ENCODE measurements at places on chromosomes 5 and 9.

DNA sequence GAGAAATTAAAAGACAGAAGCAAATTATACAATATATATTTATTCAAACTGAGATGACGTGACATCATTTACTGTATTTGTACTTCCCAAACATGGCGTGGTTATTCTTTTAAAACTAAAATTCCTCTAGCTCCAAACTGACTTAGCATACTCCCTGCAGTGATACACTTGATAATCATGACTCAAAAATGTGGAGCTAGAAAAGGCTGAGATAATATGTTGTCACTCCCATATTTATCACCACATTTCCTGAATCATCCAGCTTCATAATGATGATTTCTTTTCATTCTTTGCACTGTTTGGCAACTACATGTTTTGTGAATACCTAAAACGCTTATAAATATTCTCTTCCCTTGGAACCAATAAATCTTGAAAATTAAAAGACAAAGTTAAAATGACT lies 341.0 kb downstream of the EBF1 start:
- DNase-seq = no peak

DNA sequence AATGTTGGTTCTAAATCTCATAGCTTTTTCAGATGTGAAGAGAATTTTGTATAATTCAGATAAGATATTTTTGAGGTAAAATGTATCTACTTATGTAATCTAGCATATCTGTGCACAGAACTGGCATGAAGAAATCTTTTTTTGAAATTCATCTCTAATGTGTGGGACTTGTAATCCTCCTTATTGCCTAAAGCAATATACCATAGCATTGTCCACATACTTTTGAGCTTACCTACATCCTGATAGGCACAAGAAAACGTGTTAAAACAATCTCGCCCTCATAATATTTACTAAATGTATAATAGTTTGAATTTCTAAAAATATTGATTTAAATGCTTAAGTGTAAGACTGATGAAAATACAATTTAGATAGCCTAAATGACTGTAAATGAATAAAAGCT lies 1686.5 kb upstream of the ACO1 start:
- DNase-seq = no peak

DNA sequence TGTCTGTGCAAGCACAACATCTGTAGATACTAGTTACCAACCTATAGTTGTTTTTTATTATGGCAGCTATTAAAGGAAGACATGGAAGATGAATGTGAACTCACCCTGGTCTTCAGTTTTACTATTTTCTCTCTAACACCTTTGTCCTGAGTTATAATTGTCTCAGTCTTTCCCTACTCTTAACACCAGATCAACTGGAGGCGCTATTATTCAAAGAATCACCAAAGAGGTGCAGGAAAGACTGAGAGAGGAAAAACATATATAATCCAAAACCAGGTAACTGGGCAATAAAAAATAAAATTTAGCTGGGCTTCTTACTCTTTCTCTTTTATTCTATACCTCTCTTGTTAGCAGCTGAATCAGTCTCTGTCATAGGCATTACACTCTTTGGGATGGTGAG lies 134.2 kb upstream of the C6 start:
- no peak for DNase-seq

- DNase-seq = no peak
These were observed 53.0 kb upstream of the ALDH1B1 start for GRCh38 chr9:38339496-38339895.

DNA sequence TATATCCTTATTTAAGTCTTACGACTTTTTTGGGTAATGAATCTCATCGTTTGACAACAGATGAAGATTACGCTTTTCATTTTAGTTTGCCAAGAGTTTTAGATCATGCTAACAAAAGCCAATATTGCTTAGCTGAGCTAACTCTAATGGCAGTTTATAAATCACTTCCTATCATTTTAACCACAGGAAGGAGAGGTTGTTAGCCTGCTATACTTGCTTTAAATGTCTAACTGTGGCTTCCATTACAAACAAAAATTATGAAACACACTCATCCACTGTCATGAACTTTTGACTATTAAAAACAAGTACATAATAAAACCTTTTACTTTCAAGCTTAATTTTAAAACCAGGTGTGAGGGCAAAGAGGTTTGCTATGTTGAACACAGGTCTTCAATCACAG lies 53.7 kb upstream of the ANKH start:
- no peak for DNase-seq

- DNase-seq = no peak
These were observed 2.7 kb downstream of the SLC34A3 start for GRCh38 chr9:137233143-137233980.

GRCh38 chr5:85614489-85614888 lies 1003.3 kb upstream of the COX7C start:
- no peak for DNase-seq

DNA sequence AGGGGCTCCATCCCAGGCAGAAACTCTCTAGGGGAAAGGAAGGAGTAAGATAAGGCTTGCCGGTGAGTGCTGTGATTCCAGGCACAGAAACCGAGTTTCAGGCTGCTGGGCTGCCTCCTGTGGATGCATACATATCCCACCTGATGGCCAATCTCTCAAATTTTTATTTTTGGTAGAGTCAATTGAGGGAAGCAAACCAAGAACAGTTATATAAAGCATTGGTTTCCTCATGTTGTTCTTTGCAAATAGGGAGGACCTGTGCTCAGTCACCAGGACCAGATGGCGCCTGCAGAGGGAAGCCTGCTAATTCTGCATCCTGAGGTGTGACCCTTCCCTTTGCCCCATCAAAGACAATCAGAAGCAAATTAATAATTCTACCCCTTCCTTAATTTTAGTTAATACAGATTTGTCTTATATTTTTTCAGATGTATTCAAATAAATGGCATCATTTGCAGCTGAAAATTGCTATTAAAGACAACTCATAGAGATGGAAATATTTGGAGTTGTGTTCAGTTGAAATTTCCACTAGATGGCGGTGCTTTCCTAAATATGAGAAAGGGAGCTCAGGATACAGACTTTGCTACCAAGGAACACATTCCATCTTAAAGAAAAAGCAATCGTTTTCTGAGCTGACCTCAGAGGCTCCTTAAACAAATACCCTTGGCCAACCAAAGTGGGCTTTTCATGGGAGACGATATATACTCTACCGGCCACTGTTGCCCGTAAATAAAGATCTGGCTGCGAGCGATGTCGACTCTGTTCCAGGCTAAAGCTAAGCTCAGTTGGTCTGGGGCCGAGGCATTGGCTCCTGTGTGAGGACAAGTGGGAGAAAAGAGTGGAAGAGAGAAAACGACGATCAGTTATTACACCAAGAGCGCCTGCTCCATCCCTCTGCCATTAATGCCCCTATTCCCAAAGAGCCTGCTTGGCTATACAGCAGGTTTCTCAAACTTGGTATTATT lies 225.7 kb upstream of the KLF9 start:
- DNase-seq = no peak

GRCh38 chr5:154271936-154272514 lies 81.5 kb downstream of the GALNT10 start:
- no peak for DNase-seq

DNA sequence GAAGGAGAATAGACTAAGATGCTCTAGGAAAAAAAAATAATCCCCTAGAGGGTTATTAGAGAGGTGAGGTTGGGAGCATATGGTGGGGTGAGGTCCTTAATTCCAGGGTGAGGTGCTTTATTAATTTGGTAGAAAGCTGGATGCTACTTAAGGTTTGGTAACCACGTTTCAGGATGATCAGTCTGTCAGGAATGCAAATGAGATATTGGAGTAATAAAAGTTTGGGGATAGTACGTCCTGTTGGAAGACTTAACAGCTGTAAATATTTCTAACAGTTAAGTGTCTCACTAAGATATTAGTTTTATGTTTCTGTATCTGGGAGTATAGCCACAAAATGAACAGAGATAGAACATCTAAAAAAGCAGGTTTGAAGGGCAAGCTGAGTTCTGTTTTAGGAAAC lies 578.9 kb downstream of the CETN3 start:
- DNase-seq = no peak

- no peak for DNase-seq
These were observed 21.2 kb downstream of the LVRN start for GRCh38 chr5:115983519-115983918.

GRCh38 chr9:91549177-91549576 lies 125.5 kb upstream of the NFIL3 start:
- DNase-seq = no peak

- DNase-seq = no peak
These were observed 31.7 kb downstream of the ITK start for GRCh38 chr5:157212307-157212706.

- DNase-seq = no peak
These were observed 185.1 kb upstream of the DMAC1 start for GRCh38 chr9:7984692-7985091.

Measured in activated T-cell treated with anti-CD3 and anti-CD28 coated beads, Interleukin-2, amount 50 U/mL, for 48 hours (primary cell).